ENCODE measurements at places on chromosomes 1 and 21.

DNA sequence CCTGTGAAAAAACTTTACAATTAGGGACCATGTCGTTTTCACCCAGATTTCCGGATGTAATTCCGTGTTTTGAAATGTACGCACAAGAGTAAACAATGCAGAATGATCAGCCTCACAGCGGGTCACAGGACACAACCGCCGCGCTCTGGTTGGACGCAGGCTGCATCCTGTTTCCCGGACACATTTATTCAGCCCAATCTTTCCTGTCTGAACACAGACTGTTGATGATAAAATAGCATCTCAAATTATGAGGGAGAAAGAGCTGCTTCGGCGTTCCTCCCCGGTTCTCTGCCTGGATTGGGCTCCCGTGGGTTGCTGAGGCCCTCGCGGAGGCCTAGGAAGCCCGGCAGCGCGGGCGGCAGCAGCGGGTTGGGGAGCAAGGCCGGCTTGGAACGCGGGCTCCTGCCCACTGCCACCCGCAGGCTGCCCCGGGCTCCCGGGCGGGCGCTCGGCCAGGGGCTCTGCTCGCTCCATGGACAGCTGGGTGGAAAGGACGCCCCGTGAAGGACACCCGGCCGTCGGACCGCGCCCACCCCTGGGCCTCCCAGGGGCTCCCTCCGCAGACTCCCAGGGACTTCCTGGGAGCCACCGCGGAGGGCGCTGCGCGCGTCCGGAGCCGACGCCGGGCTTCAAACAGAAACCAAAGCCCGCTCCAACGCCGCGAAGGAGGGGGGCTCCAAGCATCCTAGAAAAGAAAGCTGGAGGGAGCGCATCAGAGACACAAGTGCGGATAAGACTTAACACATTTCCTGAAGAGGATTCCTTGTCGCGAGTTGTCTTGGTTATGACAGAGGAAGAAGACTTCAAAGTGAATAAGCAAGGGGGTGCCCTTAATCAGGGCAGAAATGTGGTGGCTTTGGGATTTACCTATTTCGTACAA, 122.3 kb downstream of the ESRRG start:
- no peak for DNase-seq

DNA sequence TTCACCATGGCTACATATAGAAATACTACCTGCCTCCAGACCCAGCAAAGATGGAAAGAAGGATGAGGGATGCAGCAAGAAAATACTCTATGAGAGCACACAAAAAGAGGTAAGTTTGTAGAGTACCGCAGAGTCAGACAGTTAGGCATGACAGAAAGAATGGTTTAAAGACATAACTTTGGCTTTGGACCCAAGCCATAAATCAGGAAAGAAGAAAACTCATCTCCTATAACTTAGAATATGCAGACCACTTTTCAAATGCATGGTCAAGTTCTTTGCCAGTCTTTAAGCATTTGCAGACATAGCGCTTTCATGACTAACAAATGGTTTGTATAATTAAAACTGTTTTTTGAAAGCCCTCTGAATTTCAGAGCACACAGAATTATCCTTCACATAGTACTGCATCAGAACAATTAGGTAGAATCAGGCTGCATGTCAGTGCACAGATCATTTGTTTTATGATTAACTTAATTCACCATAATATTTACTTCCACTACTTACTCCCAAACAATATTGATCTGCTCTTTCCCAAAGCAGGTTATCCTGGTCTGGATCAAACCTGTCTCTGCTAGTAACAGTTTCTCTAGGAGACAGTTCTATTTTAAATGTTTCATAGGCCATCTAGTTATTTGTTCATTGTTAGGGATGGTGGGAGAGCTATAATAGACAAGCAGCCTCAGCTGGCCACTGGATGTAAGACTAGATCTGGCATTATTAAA, 280.7 kb upstream of the NR5A2 start:
- no peak for DNase-seq

GRCh38 chr1:110498270-110498669, 20.7 kb downstream of the KCNA10 start:
- no peak for DNase-seq

GRCh38 chr1:17185485-17185860, 19.5 kb upstream of the PADI1 start:
- no peak for DNase-seq

DNA sequence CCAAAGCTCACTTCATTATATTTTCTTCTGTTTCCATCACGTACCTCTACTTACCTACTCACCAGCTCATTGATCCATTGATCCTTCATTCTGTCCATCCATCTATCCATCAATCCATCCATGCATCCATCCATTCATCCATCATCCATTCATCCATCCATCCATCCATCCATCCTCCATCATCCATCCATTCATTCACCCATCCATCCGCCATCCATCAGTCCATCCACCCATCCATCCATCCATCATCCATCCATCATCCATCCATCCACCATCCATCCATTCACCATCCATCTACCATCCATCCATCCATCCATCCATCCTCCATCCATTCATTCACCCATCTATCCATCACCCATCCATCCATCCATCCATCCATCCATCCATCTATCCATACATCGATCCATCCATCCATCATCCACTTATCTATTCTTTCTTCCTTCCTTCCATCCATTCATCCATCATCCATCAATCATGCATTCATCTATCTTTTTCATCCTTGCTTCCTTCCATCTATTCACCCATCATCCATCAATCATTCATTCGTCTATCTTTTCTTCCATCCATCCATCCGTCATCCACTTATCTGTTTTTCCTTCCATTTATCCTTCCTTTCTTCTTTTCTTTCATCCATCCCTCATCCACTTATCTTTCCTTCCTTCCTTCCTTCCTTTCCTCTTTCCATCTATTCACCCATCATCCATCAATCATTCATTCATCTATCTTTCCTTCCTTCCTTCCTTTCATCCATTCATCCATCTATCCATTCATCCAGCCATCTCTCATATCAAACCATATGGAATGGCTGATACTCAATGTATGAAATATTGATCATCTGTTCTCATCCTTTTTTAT, 35.3 kb upstream of the ACTRT2 start:
- DNase-seq: no peak

GRCh38 chr1:100866041-100866900, 28.4 kb downstream of the EXTL2 start:
- DNase-seq: no peak
